T-helper 1 cell (primary cell): ENCODE measurements at places on chromosomes 6 and 20.

- peak; percentile 3 for DNase-seq
Measured at GRCh38 chr6:50791900-50792508, 26.7 kb upstream of the TFAP2B start.

DNA sequence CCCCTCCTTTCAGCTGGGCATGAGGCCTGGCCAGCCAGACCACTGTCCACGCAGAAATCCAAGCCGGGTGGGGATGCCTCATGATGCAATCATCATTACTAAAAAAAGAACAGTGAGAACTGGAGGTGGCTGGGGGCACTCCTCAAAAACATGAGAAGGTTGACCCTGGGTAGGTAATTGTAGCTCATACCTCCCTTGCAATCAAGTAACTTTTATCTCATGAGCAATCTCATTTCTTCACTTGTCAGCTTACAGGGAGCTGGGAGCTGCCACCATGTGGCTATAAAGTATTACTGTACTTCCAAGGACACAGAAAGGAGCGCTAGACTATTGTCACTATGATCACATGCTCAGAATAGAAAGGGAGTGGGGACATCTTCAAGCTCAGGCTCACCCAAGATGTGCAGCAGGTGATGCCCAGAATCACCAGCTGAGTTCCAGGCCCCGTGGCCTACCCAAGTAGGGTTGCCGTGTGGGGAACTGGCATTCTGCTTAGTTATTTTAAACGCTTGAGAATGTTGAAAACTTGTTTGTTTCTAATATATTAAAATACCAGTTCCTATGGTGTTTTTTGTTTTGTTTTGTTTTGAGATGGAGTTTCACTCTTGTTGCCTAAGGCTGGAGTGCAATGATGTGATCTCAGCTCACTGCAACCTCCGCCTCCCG lies 3.0 kb upstream of the CDH26 start:
- DNase-seq: no peak

- no peak for DNase-seq
Measured at GRCh38 chr20:35598899-35599775, 16.5 kb upstream of the SPAG4 start.

DNA sequence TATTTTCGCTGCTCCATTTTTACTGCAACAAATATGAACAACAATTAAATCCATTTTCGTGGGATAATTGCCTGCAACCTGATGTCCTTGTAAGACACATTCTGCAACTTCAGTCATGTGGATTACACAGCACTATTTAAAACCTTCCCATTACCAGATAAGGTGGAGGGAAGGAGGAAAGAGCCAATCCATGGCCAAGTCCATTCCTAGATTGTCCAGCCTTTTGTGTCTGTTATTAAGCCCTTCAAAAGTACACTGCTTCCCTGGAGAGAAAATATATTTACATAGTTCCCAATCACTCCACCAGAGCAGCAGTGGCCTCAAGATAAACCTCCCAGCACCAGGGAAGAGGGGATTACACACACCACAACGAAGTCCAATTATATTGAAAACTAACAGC lies 347.9 kb downstream of the CDH26 start:
- DNase-seq: no peak

DNA sequence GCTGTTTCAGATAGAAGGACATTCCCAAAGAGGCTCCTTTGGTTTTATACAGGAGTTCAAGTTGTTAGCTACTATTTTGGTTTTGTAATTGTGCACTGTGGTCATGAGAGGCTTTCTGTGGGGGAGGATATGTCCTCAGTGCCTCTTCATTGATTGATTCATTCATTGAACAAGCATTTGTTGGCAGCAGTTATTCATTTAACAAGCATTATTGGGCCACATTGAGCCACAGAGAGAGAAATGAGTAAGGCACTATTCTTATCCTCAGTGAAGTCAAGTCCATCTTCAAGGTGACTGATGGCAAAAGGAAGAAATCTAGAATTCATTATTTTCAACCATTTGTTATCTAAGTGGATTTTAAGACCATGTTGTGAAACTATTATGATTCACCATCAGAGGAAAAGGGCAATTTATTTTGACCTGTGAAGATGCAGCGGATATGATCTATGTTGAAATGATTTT lies 697.2 kb upstream of the CITED2 start:
- DNase-seq: no peak

- DNase-seq: no peak
Measured at GRCh38 chr20:43508604-43509040, 1.1 kb downstream of the L3MBTL1 start.

- no peak for DNase-seq
Measured at GRCh38 chr6:24394780-24395437, 7.8 kb upstream of the MRS2 start.

DNA sequence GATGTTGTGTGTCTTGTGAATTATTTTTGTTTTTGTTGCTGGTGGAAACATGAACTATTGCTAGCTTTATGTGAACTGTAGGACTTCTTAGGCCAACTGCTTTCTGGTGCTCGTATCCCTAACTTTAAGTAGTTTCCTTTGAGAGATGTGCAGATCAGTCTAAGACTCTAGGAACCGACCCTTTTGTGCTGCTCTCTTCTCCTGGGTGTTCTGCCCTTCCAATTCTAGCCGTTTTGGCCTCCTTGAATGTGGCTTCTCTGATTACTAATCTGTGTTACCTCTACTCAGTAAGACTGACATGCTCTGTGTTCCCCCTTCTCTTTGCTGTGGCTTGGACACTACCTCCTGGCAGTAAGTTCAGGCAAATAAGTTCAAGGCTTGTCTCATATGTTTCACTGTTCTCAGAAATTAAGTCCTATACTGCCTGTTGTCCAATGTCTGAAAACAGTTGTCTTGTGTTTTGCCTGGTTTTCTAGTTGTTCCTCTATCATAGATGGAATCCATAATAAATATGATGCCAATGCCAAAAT lies 58.0 kb downstream of the FOXO3 start:
- no peak for DNase-seq

- no peak for DNase-seq
Measured at GRCh38 chr6:167157863-167158262, at the start of gene GPR31. TSS of gene GPR31 (minus strand) at chr6:167157980. CDS start at chr6:167157831, 149 bp downstream.

DNA sequence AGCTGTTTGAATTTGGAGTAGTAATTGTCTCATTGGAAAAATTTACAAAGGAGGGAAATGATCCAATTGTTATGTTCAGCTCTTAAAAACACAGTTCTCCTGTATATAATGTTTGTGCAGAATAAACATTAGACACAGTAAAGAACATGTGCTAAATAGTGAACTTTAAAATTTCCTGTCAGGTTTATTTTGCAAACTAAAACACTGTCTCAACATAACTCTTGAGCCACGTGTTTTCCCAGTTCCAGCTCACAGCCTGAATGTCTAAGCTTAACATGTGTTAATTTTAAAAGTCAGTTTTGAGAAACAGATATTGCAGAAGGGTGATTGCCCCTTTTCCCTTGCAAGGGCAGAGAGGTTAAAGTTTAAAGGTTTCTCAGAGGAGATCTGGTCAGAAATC lies 20.6 kb downstream of the EPHA7 start:
- DNase-seq: no peak

DNA sequence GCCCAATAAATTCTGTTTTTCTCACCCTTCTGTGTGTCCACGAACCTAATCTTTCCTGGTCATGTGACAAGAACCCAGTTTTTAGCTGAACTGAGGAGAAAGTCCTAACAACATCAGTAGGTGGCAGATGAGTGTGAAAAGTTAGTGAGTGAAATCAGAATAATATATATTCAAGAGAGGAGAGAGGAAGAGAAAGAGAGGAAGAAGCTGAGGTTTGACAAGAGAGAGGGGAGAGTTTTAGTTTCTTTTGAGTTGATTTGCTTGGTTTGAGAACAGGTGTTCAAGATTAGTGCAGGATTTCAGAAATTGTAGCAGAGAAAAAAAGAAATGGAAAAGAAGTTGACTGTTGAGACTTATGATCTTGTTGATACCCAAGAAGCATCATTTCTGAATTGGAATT lies 930.5 kb upstream of the FLRT3 start:
- DNase-seq: no peak

GRCh38 chr6:70955441-70956190 lies 1.2 kb downstream of the B3GAT2 start:
- peak; percentile 70 for DNase-seq

- DNase-seq: no peak
Measured at GRCh38 chr6:119184008-119184648, 105.7 kb upstream of the FAM184A start.

GRCh38 chr20:39468703-39469102 lies 506.6 kb downstream of the DHX35 start:
- DNase-seq: no peak

DNA sequence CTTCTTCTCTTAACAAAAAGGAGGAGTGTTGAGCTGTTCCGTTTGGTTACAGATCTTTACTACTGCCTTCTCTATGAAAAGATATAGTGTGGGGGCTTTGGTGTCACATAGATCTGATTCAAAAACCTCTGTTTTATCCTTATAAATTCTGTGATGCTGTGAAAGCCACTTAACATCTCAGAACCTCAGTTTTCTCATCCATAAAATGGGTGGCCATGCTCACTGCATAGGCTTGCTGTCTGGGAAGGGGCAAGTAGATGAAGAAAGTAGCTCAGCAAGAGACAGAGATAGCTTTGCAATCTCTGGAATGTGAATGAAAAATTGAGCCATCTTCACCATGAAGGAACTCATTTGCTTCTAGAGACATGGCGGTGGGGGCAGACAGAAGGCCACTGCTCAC lies 31.6 kb upstream of the RNF24 start:
- DNase-seq: no peak

DNA sequence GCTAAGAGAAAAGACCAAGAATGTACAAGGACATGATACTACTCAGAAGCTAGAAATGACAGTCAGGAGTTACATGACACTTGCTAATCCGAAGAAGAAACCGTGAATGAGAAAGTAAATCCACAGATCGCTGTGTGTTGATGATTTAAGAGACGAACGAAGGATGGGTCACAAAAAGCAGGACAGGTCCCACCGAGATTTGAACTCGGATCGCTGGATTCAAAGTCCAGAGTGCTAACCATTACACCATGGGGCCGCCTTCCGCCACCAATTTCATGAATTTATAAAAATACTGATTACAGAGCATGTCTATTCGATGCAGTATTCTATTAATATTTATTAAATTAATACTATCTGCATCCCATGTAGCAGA lies 54.0 kb upstream of the BTN3A2 start:
- no peak for DNase-seq

DNA sequence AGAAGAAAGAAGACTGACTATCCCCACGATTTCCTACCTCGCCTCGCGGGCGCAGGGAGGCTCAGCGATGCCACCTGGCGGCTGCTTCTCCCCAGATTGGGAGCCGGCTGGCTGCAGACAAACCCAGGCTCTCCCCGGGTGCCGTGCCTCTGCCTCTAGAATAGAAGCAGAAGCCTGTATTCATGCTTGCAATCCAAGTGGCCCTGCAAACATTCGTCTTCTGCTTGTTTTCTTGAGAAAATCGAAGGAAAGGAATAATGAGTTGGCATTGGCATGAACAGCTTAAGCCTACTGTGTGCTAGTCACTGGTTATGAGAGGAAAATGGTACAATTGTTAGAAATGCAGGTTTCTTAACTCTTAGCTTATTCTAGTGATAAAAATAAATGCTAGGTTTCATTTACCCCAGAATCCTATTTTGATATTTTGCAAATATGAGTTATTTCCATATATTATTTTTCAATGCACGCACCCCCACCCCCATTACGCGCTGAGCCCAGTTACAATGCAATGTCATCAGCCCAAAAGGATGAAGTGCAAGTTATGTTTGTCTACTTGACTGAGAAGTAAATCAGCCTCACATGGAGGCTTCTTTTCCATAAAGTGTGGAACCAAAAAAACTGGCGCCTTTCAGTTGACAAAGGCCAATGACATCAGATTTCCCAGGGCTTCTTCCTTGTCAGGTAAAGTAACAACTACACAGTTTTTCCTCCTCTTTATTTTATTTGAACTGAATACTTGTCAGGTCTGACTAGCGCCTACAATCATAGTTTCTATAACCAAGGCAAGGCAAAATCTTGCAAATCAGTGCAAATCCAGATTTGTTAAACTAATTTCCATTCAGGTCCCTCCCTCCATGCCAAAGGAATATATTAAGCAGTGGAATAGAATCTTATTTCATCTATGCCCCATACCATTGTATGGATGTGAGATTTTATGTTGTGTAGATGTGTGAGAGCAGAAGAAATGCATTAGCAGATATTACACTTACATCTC lies 3.9 kb upstream of the SOX4 start:
- peak; percentile 52 for DNase-seq

DNA sequence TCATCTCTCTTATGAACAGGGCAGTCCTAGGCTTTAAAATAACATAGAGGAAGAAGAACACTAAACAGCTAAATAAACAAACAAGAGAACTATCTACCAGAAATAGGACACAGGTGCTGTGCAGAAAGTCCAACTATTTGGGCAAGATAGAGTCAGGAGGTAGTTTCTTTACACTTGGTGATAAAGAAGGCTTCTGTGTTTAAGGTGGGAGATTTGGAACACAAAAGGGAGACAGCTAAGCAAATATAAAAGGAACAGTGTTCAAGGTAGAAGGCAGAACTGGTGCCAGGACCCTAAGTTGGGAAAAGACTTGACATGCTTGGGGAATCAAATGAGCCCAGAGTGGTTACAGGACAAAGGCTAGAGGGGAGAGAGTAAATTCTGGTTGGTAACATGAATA lies 110.5 kb downstream of the MANEA start:
- DNase-seq: no peak

GRCh38 chr6:12208190-12208589 lies 82.0 kb upstream of the EDN1 start:
- DNase-seq: no peak

DNA sequence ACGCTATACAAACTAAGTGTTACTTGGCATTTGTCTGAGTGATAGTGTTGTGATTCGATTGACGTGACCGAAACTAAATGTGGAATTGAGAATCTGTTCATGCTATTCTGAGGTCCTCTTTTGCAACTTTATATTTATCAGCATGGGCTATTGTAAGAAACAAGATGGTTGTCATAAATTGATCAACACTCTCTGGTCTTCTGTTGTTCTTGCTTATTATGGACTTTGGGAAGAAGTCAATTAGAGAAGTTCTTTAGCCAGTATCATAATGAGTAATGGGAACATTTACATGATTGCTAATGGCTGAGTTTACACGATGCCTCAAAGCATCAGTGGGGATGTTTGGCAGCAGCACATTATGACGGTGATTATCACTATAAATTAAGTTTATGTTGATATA lies 195.0 kb downstream of the CD83 start:
- no peak for DNase-seq

DNA sequence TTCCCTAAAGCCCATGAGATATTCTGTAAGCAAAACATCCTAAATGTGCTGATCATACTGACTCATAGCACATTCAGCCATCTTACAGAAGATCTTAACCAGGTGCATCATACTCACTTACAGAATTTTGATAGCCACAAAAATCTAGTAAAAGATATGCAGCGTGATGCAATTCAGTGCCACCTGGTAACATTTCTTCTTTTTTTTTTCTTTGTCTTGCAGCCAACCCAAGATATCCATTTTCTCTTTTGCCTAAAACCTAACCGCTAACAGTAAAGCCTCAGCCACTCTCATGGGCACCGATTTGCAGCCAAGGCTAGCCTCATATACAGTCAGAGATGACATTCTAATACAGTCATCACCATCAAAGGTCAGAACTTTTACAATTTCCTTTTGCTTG lies 293.3 kb downstream of the HACE1 start:
- DNase-seq: no peak

DNA sequence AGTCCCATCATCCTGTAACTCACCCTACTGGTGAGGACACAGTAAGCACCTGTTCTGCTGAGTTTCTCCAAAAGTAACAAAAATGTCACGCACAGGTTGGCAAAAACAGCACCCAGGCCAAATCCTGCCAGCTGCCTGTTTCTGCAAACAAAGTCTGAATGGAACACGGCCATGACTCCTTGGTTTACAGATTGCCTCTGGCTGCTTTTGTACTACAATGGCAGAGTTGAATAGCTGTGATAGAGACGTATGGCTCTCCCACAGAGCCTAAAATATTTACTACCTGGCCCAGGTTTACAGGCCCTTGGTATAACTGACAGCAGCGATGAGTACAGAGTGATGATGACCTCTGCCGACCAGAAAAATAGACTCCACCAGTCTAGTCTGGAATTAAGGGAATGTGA lies 52.6 kb downstream of the CNKSR3 start:
- no peak for DNase-seq
